ENCODE measurements at places on chromosomes 7 and 10.

GRCh38 chr10:117218654-117219053, 21.4 kb downstream of the KCNK18 start:
- DNase-seq: no peak

GRCh38 chr7:338295-339061, 48.5 kb downstream of the FOXL3 start:
- DNase-seq: no peak

DNA sequence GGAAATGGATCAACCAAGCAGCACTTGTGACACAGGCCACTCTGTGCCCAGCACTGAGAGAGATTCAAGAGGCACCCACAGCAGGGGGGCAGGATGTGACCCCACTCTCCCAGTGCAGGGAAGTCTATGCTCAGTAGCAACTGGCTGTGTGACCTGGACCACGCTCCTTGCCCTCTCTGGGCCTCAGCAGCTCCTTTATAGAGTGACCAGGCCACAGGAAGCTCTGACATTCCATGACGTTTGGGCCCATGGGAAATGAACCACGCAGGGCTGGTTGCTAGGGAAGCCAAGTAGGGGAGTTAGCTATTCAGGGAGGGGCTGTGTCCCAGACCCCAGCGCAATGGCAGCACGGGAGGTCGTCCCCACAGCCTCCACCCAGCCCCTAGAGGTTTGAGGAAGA, 232.6 kb downstream of the USP6NL start:
- no peak for DNase-seq

- no peak for DNase-seq
Measured at GRCh38 chr7:10181996-10182395, 791.7 kb upstream of the PHF14 start.

DNA sequence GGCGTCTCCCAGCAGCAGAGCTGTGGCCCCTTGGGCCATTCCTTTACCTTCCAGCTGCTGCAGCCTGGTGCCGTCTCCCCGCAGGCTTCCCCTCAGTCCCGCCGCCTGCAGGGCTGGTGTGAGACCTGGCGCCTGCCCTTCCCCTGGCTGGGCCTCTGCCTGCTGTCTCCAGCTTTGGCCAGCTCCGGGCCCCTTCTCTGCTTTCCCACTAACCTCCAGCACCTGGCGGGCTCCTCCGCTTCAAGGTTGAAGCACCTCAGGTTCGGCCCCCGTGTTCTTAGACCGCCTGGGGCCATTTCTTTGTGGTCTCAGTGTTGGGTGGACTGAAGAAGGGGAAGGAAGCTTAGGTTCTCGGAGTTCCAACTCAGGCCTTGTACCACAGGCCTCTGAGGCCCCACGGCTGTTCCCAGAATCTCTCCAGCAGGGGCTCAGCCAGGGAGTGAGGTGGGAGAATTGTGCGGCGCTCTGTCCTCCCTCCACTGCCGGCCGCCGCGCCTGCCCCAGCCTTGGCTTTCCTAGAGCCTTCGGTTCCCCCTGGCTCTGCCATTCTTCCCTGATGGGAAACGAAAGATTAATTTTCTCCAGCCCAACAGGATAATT, 30.3 kb downstream of the GBX1 start:
- DNase-seq: no peak

DNA sequence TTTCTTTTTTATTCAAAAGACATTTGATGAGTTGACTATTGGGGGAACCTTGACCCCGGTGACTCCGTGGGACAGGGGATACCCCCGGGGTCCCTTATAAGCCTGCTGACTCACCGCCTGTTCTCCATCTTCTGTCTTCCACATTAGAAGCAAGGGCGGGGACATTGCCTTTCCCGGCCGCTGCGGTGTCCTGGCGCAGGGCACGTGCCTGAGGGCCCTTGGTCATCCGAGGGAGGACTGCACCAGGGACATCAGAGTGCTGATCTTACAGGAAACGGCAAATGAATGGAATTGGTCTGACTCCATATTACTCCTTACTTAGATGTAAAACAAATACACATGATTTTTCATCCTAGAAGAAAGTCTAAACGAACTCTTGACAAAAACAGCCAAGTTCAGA, 170.1 kb downstream of the CUX1 start:
- no peak for DNase-seq

DNA sequence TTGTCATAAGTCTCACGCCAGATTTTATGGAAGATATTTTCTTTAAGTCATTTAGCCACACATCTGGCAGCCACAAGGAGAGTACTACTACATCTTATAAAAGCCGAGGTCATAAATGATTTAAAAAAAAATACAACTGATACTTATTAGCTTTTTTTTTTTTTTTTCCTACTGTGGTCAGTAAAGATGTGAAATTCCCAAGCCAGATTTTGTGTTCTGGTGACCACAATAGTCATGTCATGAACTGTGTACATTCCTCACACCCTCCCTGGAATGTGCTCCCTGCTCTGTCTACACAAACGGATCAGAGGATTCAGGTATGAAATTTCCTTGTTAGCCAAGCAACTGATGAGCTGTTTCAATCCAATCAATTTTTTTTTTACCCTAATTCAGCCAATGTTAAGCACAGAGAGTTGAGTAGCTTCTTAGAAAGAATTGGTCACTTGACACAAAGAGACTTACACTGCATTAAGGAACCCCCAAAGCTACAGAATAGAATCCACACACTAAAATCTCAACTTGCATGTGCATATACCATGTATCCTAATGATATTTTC, 54.7 kb downstream of the CHRM2 start:
- DNase-seq: peak; percentile 23

DNA sequence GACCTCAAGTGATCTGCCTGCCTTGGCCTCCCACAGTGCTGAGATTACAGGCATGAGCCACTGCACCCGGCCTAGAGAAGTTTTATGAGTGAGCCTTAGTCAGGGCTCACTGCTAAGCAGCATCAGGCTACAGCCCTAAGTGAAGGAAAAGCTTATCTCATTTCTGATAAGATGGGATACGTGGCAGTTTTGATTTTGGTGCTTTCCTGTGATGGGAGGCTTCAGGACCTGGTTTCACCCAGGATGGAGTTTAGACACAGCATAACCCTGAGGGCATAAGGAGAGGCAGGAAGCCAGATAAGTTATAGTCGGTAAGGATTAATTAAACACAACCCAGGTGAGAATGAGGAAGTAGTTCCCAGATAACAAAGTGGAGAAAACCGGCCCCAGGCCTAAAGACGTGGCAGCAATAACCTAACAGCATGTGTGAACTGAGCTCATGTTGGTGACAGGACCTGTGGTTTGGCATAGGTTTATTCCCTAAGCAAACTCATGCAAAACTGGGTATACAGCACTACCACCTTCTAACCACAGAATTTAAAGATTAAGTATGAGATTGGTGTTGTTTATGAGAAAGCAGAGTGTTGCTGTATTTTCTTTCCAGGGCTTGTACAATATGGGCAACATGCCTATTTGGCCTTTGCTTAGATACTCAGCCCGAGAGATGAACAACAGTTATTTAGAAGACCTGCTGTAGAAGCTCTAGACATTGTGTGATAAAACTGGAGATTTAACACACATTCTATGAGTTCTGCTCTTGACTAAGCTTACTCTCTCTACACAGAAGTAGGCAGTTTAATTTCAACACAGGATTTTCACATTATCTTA, 119.4 kb downstream of the COL28A1 start:
- no peak for DNase-seq

GRCh38 chr10:24721229-24722106, 2.2 kb downstream of the ARHGAP21 start:
- DNase-seq: no peak

GRCh38 chr7:31724696-31725095, 37.7 kb downstream of the PPP1R17 start:
- no peak for DNase-seq

GRCh38 chr10:61148451-61148850, 204.5 kb upstream of the RHOBTB1 start:
- no peak for DNase-seq

- no peak for DNase-seq
Measured at GRCh38 chr10:86655173-86655540, 810 bp downstream of the OPN4 start.

GRCh38 chr10:102583435-102584417, 60.6 kb upstream of the TRIM8 start:
- DNase-seq: peak; percentile 73

DNA sequence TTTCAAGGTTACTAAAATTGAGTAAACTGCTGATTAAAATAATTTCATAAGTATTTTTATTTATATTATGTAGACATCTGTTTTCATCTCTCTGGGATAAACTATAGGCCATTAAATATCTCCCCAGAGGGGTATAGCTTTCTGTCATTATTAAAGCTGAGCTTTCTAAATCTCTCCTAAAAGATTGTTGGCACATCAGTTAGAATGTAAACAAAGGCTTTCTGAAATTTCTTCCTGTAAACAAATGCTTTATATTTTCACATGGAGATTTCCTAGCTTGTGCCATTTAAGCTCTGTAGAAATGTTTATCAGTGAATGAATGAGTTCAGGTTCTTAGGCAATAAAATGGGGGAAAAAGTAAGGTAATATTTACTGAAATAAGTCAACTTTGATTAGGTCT, 35.7 kb downstream of the PPP1R9A start:
- no peak for DNase-seq

DNA sequence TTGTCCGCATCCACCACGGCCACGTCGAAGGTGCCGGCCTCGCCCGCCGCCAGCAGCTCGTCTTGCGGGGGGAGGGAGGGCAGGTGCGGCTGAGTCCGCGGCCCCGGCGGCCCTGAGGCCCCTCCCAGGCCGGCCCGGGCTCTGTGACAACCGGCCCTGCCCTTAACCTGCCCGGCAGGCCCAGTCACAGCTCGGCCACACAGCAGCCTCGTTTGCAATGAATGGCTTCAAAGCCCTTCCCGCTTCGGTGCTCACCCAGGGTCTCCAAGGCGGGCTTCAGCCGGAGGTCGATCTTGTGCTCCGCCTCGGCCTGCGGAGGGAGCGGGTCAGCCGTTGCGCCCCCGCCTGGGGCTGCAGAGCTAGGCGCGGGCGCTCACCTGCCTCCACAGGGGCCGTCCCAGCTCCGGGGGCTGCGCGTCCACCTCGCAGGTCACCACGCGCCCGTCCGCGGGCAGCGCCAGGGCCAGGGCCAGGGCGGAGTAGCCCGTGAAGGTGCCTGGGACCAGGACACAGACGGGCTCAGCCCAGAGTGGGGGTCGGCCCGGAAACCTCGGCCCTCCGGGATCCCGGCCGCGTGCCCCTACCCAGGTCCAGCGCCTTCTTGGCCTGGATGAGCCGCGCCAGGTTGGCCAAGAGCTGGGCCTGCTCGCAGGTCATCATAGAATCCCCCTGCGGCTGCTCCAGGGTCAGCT, 928 bp downstream of the COMTD1 start:
- DNase-seq: no peak

DNA sequence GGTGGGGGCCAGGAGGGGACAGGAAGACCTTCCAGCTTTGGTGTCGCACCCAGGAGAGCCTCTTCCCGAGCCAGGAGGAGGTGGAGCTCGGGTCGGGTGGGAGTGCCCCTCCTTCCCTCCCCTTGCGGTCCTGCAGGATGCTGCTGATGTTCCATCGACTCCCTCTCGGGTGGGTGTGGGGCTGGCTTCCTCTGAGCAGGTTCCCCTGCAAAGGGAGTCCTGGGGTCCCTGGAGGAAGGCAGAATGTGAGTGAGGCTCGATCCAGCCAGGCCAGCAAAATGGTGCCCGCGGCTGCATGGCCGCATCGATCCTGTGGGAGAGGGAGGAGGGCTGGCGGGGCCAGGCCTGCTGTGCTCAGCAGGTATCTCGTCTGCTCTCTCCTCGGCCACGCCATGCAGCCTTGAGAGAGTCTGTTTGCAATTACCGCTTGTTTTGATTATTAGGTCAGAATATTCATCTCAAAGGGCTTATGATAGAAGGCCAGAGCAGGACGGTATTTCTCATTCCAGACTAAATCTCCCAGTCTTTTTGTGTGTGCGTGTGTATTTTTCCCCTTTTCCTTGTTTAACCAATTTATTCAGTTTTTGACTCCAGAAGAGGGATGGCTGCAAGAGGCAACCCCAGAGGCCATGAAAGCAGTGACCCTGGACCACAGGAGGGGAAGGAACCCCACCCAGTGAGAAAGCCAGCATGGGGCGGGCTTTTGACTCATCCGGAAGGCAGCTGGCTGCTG, 137.3 kb upstream of the ZMIZ1 start:
- peak; percentile 63 for DNase-seq

DNA sequence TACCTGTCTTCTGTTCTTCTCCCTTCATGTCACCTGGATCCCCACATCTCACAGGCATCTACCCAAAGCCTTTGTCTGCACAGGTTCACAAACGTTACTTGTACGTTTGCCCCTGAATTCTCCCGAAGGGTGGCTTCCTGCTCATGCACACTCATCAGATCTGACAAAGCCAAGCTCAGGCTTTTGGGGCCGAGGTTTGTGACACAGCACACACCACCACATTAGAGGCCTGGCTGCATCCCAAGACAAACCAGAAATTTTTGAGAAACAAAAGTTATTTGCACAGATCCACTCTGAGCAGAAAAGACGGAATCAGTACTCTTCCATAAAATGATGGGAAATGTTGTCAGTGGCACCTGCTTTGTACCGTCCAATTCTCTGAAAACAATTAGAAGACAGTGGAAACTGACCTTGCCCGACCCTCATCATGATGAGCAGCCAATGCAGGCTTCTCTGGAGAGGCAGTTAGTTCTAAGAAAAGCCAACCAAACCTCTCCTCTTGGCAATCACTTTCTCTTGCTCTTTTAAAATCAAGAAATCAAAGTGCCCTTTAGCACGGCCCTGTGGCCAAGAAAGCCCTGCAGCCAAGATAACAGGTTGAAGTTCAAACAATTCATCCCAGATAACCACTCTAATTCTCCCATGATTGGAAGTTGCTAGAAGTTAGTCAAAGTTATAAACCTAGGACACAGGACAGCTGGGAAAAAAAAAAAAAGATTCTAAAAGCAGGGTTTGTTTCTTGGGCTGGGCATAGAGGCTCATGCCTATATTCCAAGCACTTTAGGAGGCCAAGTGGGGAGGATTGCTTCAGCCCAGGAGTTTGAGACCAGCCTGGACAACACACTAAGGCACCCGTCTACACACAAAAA, 13.6 kb upstream of the SVIL start:
- DNase-seq: no peak

DNA sequence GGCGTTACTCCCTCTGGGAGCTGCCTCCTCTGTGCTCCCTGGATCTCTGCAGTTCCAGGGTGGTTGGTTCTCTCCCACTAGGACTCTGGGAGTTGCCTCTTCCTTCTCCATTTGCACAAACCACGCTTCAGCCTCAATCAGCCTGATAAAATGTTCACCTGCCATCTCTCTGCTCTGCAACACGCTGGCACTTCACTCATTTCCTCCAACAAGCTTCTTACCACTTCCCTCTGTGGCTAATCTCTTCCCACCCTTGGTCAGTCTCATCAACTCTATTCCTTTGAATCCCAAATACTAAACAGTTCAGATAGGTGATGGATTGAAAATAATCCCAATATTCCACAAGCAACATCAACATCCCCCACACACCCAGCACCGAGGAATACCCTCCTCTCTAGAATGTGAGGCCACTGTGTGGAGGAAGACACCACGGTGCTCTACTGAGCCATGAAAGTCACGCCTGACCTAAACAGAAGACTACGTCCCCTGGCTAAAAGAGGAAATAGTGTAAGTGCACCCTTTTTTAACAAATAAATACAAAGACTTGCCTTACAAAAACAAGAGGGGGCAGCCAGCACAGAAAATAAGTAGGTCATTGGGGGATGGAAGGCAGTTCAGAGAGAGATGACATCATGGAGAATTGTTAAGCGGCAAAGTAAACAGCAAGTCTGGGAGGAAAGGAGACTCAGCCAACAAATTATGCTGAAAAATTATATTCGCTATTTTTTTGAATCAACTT, 1.9 kb upstream of the FAM170B start:
- no peak for DNase-seq

GRCh38 chr7:4747746-4748145, 27.7 kb upstream of the AP5Z1 start:
- DNase-seq: no peak

- DNase-seq: no peak
Measured at GRCh38 chr7:13538669-13539068, 450.8 kb downstream of the ETV1 start.

All from HS-5 (cell line).